Stimulated activated CD8-positive, alpha-beta memory T cell treated with anti-CD3 and anti-CD28 coated beads, Interleukin-7, amount 100 ng/mL, for 1 hour (primary cell): ENCODE measurements at places on chromosomes 7 and 10.

- no peak for DNase-seq
Observed at GRCh38 chr10:96502561-96503282, 11.0 kb downstream of the TLL2 start.

DNA sequence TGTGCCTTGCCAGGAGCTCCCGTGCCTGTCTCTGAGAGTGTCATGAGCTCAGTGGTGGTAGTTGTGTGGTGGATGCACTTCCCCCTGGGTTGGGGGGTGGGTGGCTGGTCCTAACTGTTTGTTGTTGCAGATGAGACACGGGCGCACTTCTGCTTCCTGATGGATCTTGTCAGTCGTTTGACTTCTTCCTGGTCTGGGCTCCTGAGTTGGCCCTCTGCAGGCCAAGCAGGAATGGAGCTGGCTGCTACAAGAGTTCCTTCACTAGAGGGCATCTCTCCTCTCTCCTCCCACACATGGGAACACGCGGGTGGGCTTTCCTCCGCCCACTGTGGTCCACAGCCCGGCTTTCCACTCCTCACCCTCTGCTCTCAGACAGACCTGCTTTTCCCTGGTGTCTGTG lies 82.0 kb downstream of the BMS1 start:
- no peak for DNase-seq

GRCh38 chr7:29871787-29872398 lies 65.6 kb downstream of the WIPF3 start:
- no peak for DNase-seq

DNA sequence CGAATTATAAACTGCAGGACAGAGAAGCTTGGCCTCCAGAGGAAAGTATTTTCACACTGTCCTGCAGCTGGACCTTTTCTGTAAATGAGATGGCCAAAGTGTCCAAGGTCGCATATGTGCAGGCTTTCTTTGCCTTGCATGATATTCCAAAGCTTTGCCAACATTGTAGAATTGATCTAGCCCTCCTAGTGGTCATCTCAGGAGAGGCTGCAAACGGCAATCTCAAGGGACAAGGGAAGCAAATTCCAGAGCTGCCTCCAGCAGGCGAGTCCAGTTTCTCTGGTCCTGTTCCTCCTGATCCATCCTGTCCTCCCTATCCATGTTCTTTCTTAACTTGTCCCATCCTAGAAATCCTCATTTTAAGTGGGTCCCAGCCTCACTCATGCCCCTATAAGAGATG lies 373.4 kb upstream of the PCDH15 start:
- no peak for DNase-seq

DNA sequence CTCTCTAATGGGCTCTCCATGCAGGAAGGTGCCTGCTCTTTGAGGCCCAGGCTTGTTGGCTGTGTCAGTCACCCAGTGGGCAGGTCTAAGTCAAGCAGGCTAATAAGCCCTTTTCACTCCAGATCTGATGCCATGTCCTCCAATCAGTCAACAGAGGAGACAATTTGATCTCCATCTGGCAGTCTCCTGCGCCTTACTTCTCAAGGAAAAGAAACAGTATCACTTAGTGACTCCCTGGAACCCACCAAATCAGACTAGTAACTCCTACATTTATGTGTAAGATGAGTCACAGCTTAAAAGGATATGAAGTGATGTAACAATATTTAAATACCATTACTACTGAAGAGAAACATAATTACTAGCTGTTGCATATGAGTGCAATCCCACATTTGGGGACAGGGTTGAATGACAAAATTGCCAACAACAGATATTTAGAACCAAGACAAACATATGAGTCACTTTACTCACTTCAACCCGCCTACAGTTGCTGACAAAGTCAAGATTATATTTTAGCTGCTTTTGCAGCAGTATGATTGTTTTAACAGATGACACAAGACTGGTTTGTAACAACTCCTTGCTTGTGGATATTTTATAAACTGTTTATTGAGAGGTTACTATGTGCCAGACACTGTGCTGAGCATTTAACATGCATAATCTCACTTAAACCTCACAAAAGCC lies 72.1 kb downstream of the USP6NL start:
- DNase-seq, result no peak

DNA sequence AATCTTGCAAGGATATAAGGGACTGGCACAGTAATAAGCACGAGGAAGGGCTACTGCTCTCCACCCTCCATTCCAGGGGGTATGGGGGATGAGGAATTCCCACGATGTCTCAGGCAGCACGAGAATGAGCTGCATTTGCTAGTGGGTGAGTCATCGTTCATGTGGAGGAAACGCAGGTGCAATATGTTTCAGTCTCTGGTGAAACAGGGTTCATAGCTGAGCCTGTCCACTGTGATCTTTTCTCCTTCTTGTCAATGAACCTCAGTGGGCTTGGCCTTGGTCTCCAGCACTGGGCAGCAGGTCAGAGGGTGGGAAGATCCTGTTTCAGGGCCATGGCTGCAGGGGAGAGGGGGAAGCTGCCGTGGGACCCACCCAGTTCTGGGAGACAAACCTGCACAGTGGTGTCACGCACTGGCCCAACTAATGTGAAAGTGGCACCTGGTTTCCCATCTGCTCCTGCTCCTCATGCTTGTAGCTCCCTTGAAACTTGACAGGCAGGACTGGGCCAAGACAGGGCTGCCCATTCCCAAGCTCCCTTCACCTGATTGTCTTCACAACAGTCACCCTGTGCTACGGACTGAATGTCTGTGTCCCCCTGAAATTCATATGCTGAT lies 181.9 kb downstream of the USP6NL start:
- no peak for DNase-seq

- DNase-seq, result no peak
Observed at GRCh38 chr7:116093516-116094301, 63.1 kb upstream of the TFEC start.

DNA sequence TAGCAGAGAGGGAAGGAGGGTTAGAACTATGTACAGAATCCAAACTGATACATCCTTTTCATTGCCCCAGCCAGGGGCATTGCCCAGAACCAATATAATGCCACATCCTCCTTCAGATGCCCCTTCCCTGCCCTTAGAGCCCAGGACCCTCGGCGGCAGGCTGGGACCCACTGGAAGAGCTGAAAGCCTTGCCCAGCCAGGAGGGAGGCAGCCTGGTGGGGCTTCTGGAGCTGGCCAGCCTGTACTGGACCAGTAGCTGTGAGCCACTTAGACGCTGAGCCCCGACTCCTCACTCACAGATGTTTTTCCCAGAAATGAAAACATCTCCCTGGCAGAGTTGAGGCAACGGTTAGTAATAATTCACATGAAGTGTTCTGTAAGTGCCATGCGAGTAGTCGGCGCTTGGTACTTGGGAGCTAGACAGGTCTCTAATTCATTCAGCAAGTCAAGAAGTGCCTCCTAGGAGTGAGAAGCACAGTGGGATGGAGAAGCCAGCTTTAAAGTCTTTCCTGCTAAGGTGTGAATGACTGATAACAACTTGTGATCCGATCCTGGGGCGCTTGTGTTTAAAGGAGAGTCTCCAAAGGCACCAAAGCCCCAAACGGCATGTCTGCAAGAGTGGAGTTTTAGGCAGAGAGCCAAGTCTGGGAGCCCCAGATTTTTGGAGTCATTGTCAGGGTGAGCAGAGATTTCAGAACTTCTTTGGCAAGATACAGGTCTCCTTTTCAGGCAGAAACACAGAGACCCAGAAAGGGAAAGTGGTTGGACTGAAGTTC lies 9.8 kb downstream of the VSIR start:
- no peak for DNase-seq

GRCh38 chr10:56823849-56824248 lies 462.8 kb upstream of the ZWINT start:
- no peak for DNase-seq

DNA sequence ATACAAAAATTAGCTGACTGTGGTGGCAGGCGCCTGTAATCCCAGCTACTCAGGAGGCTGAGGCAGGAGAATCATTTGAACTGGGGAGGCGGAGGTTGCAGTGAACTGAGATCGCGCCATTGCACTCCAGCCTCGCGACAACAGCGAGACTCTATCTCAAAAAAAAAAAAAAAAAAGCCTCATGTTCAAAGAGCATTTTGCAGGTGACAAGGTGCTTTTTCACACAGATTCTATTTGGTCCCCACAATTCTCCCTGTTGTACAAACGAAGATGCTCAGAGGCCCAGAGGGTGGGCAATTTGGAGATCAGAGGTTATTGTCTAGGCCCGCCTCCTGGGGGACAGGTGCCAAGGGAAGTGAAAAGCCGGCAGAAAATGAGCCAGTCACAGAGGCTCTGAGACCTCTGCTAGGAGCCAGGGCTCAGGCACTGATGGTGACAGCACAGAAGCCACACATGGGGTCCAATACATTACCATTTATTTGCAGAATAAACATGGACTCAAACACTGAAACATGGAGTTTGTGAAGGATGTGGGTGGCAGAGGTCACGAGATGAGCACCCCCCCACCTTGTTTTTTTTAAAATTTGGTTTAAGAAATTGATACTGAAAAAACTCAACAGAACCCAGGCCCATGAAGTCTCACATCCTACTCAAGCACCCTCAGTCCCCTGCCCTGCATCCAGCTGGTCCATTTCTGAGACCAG lies 882 bp upstream of the GAL3ST4 start:
- DNase-seq, result no peak

GRCh38 chr7:133904776-133905175 lies 222.4 kb upstream of the LRGUK start:
- DNase-seq, result no peak

- DNase-seq, result no peak
Observed at GRCh38 chr10:132879408-132880127, 62.8 kb downstream of the CFAP46 start.

DNA sequence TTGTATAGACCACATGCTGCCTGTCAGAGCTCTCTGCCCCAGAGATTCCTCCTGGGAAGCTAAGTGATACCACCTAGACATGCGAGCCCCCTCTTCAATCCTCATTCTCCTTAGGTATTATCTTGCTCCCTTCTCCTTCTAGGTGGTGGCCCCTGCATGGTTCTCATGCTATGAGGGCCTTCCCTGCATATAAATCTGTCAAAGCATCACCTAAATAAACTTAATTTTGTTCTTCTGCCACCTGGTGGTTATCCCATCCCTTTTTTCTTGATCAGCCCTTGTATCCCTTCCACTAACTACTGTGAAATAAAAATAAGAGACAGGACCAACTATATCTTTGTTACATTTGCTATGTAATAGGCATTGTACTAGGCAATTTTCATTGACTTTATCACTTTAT lies 242.1 kb downstream of the CDC14C start:
- no peak for DNase-seq

- DNase-seq, result no peak
Observed at GRCh38 chr10:74234569-74234968, 83.5 kb downstream of the ADK start.

GRCh38 chr7:132239422-132239994 lies 336.8 kb downstream of the PLXNA4 start:
- no peak for DNase-seq

DNA sequence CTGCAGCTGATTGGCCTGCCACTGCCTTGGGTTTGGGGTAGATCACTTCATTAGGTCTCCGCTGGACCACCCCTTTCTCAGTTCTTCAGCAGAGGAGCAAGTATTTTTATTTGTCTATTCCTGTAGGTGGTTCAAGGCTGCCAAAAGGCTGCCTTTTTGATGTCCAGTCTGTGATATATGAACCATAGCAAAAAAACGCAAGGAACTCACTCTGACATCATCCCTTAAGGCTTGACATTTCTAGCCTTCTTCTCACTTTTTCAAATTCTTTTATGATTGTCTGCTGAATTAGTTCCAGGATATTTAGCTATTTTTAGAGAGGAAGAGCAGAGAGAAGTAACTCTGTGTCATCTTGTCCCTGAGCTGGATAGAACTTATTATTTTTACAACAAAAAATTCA lies 269.2 kb downstream of the BAMBI start:
- no peak for DNase-seq

- DNase-seq, result no peak
Observed at GRCh38 chr7:81420526-81421226, 349.2 kb downstream of the HGF start.

GRCh38 chr7:71780282-71780681 lies 631.9 kb downstream of the CALN1 start:
- no peak for DNase-seq

DNA sequence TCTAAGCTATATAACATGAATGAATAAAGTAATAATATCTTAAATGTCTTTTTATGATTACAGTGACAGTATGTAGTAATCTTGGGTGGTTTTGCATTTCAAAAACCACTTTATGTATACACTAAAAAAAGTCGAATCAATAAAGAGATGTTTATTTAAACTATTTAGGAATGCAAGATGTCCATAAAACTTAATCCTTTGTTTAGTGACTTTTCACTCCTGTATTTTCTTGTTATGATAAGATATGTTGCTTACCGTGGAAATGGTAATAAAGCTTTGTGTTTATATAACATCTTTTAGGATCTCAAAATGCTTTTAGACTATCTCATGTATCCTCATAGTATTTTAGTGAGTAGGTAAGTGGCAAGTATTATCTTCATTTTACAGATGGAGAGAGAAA lies 48.5 kb downstream of the SP4 start:
- DNase-seq, result no peak

DNA sequence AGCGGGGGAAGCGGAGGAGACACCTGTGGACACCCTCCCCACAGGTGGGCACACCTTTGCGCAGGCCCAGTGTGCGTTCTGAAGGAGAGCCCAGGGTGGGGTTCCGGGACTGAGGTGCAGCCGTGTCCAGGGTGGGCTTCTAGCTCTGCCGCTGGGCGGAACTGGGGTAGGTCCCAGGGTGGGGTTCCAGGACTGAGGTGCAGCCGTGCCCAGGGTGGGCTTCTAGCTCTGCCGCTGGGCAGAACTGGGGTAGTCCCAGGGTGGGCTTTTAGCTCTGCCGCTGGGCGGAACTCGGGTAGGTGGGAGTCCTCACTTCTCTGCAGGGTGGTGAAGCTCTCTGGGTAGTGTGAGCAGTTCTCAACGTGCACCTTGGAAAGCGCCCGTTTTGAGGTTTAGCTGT lies 78.7 kb downstream of the DNAJB6 start:
- DNase-seq, result no peak

DNA sequence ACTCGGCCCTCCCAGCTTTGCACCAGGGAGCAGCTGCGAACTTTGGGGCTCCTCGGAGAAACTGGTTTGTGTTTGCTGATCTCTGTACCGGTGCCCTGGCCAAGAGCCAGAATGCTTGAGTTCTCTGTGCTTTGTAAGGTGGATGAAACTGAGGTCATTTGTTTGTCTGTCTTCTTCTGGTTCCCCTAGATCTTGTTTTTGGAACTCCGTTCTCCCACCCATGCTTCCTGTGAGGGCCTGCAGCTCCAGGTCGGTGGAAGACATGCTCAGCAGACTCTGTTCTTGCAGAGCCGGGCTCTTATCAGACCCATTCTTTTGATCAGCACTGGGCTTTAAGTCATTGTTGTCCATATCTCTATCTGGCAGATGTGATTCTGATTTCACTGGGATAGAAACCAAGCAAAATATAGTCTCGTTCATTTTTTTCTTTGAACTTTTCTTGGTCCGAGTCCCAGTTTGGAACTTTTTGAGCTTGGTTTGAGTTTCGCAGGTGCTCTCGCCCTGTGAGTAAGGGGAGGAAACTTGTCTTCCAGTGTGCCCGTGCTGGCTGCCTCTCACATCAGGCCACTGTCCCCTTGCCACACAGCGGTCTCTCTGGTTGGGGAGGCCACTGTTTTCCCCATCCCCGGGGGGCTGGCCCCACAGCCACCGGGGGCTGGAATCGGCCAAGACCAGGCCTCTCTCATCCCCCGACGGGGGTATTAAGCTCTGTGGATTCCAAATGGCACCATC lies 31.2 kb downstream of the JCAD start:
- no peak for DNase-seq

- DNase-seq, result no peak
Observed at GRCh38 chr10:29214551-29214950, 74.3 kb upstream of the LYZL1 start.

GRCh38 chr7:117230276-117231046 lies 92.4 kb downstream of the WNT2 start:
- DNase-seq, result no peak
